Fibroblast of skin of left biceps (primary cell): ENCODE measurements at places on chromosomes 4 and X.

- no peak for DNase-seq
Observed at GRCh38 chrX:52353838-52354237, 15.0 kb upstream of the XAGE2 start.

- no peak for DNase-seq
Observed at GRCh38 chrX:16119353-16120220, 3.8 kb upstream of the GRPR start.

GRCh38 chr4:3415471-3416141 lies 26.2 kb upstream of the HGFAC start:
- no peak for DNase-seq

- peak; percentile 11 for DNase-seq
Observed at GRCh38 chr4:110088670-110089069, 109.7 kb downstream of the ELOVL6 start.

DNA sequence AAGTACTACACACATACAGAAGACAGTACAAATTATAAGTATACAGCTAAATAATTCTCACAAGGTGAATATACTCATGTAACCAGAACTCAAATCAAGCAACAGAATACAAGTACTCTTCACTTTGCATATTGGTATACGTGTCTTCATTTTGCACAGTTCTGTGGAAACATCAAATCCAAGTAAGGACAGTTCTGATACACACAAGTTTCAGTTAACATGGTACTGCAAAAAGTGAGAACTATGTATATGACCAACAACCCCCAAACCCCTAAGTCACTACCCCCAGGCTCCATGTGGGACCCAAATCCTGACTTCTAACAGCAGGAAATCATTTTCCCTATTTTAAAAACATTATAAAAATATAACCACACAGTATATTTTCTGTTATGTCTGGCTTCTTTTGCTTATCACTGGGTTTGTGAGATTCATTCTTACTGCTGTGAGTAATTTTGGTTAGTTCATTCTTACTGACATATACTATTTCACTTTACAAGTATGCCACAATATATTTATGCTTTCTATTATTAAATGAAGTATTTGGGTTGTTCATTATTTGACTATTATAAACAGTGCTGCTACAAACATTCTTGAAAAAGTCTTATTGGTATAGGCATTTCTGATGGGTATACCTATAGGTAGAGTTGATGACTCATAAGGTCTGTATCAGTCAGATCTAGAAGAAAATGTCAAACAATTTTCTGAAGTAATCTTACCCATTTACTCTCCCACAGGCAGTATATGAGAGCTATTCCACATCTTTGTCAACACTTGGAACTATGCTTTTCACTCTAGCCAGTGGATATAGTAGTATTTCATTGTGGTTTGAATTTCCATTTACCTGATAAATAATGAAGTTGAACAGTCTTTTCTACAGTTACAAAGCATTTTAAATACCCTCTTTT lies 47.0 kb downstream of the SCLT1 start:
- DNase-seq = no peak

DNA sequence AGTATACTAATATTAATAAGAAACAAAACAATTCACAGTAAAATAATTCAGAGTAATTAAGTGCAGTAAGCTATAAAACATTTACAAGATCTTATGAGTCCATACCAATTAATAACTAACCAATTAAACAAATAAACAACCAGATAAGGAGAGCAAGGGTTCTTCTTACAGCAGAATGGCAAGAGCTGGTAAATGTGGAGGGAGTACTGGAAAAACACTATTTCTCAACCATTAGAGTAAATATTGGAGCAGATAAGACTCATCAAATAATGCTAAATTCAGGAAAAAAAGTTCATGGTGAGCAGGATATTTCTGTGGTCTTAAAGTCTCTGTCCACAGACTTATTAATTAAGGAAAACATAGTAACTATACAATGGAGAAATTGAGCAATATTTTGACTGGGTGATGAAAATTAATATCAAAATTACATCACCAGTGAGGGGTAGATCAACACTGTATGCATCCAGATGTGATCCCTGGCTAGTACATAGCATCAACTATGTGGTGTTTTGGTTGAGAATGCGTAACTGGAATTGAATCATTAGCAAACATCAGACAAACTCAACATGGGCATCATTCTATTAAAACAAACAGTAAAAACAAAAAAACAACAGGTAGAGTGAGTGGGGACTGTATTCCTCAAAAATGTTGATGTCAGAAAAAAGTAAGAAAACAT lies 1376.7 kb downstream of the PCDH19 start:
- no peak for DNase-seq

GRCh38 chrX:51571874-51572273 lies 46.8 kb downstream of the CENPVL3 start:
- DNase-seq = no peak

DNA sequence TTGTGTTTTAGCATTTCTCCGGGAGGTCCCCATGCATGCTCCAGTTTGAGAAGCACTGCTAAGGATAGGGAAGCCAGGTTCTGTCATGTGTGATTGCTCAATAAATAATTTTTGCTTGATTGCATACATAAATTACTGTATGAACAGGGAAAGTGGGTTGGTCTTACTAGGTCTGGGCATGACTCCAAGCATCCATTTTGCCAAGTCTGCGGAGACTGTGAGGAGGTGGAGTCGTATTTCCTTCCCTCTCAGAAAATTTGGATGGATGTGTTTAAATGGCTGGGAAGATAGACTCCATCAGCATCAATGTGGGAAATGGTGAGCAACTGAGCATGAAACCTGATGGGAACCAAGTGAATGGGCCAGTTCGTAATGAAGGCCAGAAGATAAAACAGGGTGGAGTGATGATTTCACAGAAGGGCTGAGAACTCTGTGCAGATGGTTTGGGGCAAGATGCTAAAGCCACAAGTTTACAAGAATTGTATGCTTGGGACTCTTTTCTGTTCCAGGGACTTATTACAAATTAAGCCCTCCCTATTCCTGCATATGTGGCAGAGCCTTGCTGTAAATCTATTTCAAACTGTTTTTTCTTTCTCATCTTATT lies 84.1 kb downstream of the NHS start:
- peak; percentile 80 for DNase-seq

- no peak for DNase-seq
Observed at GRCh38 chrX:72316408-72317110, 10.8 kb upstream of the CITED1 start.

DNA sequence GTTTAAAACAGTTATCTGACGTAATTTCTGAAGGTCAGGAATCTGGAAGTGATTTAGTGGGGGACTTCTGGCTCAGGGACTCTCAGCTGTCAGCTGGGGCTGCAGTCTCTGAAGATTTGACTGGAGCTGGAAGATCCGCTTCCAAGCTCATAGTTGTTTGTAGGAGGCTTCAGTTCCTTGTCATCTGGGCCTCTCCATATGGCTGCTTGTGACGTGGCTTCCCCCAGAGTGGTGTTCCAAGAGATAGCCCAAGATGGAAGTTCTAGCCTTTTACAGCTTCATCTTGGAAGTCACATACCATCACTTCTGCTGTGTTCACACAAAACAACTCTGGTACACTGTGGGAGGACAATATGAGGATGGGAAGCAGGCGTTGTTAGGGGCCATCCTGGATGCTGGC lies 2.1 kb downstream of the MPC1L start:
- DNase-seq = no peak

GRCh38 chr4:188316391-188316790 lies 177.2 kb downstream of the TRIML1 start:
- no peak for DNase-seq

DNA sequence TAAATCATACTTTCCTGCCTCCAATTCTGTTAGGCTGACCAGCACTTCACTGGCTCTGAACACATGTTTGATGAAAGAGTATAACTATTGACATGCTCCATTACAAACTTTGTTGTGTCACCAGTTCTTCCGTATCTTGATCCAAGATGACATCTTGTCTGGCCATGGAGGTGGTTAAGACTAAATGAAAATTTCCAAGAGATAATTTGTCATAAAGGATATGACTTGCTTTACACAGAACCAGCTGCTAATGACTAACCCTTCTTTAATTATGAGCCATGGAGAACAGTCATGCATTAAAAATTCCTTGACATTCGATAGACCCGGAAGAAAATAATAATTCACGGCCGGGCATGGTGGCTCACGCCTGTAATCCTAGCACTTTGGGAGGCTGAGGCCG lies 17.7 kb upstream of the N4BP2 start:
- no peak for DNase-seq

- DNase-seq = no peak
Observed at GRCh38 chr4:175790083-175790482, 22.0 kb downstream of the GPM6A start.

DNA sequence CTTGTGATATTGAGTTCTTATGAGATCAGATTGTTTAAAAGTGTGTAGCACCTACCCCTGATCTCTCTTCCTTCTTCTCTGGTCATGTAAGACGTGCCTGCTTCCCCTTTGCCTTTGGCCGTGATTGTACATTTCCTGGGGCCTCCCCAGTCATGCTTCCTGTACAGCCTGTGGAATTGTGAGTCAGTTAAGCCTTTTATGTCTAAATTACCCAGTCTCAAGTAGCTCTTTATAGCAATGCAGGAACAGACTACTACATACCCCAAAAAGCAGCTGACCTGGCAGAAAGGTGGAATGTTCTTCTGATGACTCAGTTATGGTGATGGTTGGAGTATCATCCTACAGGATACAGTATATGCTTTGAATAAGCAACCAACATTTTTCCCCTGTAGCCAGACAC lies 11.4 kb upstream of the MCUB start:
- DNase-seq = peak; percentile 35

DNA sequence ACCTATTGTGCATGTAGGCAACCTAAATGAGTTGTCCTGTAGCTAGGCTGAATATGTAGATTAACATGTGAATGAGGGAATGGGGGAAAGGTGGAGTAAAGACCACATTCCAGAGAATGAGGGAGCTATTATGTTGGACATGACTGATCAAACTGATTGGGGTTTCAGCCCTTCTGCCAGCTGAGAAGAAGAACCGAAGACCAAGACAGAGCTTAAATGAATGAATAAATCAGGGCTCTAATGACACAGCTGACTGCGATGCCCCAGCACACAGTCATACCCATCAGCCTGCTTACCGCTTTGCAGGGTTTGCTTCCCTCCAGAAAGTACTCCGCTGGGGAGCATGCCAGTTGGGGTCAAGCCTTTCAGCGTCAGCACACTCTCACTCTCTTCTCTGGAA lies 315.4 kb downstream of the PPP3CA start:
- no peak for DNase-seq

DNA sequence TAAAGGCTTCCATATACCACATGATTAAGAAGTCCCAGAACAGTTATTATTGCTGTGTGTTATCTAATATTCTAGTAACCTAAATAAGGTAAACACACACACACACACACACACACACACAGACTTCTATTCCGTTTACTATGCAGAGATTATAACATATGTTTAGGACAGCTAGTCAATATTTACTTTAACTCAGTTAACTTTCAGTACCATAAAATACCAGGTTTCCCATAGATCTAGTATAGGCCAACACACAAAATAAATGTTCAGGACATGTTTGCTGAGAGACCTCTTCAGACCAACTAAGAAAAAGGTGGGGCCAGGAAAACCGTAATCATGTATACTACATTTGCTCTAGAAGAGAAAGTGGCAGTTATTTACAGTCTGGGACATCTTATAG lies 365.5 kb downstream of the KLHL13 start:
- no peak for DNase-seq

DNA sequence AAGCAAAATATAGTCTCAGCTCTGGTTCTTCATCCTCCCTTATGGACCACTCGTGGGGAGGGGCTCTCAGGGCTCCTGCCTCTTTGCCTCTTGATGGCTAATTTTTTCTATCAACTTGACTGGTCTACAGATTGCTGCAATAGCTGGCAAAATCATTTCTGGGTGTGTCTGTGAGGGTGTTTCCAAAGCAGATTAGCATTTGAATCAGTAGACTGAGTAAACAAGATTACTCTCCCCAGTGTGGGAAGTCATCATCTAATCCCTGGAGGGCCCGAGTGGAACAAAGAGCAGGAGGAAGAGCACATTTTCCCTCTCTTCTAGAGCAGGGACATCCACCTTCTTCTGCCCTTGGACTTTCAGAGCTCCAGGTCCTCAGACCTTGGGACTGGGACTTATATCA lies 153.5 kb downstream of the STK32B start:
- DNase-seq = no peak

DNA sequence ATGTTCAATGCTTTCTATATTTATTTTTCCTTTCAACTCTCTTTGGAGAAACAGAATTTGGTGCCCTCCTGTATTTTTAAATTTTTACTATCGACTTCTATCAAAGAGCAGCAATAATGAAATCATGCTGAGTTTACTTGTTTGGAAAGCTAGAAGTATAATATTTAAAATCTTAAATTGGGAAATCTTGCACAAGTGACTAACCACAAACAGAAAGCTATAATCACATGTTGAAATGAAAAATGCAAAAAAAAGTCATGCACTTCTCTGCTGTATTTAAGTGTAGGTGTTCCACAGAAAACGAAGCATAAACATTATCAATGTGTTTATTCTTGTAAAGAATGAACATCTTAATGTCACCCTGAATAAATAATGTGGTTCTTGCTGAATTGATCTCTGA lies 306.1 kb downstream of the PCDH18 start:
- no peak for DNase-seq

GRCh38 chrX:8632924-8633323 lies 99.0 kb downstream of the ANOS1 start:
- DNase-seq = no peak

DNA sequence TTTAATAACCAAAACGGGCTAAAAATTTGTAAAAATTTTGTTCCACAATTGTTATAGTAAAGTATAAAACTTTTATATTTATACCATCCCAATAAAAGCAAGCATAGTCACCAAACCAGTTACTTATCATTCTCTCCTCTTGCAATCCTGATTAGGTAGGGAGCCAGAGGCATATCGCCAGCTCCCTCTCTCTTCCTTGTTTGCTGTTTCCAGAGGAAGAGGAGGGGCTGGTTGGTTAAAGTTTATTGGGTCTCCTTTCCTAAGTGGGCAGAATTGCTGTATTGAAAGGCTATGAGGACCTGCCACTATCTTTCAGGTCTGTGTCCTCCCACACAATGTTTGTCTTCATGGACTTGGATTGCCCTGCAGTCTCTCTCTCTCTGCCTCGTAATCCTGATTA lies 29.6 kb upstream of the BBS12 start:
- DNase-seq = no peak

DNA sequence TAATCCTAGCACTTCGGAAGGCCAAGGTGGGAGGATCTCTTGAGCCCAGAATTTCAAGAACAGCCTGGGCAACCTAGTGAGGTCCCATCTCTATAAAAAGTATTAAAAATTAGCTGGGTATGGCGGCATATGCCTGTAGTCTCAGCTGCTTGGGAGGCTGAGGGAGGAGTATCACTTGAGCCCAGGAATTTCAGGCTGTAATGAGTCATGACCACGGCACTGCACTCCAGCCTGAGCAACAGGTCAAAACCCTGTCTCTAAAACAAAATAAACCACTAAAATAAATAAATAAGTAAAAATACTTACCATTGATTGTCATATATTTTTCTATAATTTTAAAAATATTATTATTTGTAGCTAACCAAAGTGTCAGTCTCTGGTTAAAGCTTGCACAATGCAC lies 315.6 kb upstream of the SMIM31 start:
- DNase-seq = no peak

DNA sequence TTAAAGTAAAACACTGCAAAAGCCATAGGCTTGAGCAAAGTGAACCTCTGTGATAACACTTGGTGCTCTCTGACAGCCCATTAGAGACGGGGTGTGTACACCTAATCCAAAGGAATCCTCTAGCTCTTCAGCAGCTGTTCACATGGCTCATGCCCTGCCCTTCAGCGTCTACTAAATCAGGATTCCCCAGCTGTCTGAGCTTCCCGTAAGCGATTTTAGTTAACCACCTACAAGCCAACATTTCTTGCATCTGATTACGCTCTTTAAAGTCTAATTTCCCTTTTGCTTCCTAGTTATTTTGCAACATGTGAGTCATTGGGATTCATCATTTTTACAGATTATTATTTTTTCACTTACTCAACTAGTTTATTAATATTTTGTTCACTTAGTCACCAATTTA lies 6.5 kb downstream of the DMD start:
- DNase-seq = no peak
